ENCODE measurements at places on chromosomes 5 and 9.

DNA sequence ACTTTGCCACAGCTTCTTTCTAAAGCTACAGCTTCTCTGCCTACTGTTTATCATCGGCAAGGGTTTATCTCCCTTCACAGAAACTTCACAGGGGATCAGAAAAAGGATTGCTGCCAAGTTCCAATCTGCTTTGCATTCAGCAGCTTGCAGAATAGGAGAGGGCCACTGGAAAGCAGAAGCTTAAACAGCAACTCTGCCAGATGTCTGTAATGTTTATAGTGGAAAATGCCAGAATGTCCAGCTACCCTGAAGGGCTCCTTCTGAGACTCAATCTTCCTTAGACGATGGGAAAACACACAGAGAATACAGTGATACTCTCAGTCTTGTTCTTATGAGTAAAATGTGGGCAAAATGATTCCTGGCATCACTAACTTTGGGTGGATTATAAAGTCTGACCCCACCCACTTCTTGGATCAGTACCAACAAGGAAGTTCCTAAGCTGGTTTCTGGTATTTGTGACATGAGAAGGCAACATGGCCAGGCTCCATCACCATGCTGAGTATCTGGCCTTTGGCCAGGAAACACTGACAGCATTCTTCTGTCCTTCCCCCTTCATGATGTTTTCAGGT, 19.0 kb downstream of the STOM start:
- no peak for DNase-seq

GRCh38 chr9:114701988-114702387, 20.0 kb upstream of the TEX48 start:
- DNase-seq, result no peak

- DNase-seq, result no peak
These were observed 44.7 kb upstream of the IL17B start for GRCh38 chr5:149423794-149424268.

- no peak for DNase-seq
These were observed 23.3 kb upstream of the ZSWIM6 start for GRCh38 chr5:61308712-61309111.

- no peak for DNase-seq
These were observed 8.4 kb upstream of the SLC1A3 start for GRCh38 chr5:36598045-36598444.
